ENCODE measurements at places on chromosomes 4 and X.
A peak's percentile ranks its signal among the peaks of the same experiment; 100 is the strongest.

DNA sequence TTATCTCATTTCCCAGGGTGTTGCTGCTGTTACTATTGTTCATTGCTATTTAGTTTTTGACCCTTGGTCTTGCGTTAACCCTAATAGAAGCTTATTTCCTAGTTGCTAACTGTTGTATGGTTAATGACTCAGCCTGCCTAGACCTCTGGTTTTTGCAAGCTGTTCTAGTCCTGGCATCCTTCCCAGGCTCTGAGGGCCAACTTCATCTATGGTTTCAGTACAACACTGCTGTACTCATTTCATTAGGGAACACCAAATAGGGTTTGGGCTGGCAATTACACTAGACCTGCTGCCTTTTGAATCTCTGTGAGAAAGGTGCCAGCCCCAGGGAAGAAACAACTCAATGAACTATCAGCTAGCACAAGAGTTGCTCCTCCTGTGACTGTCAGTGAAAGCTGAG is 59.6 kb downstream of the DCX start:
- DNase-seq = no peak

DNA sequence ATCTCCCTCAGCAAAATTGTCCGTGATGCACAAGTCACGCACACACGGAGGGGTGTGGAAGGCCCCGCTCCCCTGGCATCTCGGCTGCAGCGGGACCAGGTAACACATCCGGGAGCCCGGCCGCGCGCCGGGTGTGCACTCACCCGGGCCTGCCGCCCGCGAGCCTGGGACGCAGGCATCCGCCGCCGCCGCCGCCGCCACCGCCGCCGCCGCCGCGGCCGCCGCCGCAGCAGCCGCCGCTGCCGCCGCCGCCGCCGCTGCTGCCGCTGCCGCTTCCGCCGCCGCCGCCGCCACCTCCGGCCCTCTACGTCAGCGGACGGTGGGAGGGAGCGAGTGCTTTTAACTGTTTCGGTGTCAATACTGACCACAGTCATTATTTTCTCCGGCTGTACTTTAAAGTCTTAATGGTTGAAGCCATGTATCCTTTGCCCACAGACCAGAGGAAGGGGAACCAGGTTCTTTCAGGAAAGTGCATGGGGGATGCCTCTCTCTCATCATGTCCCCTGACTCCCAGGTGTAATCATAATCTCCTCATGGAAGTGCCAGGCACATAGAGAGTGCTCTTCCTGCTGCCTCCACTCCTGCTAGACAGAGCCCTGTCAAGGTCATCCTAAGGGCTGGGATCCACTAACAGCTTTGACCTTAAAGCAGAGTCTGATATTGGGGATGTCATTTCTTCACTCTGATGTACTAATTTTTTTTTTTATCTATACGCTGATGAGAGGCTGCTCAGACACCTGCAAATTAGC is 38.0 kb downstream of the MAGEE2 start:
- no peak for DNase-seq

DNA sequence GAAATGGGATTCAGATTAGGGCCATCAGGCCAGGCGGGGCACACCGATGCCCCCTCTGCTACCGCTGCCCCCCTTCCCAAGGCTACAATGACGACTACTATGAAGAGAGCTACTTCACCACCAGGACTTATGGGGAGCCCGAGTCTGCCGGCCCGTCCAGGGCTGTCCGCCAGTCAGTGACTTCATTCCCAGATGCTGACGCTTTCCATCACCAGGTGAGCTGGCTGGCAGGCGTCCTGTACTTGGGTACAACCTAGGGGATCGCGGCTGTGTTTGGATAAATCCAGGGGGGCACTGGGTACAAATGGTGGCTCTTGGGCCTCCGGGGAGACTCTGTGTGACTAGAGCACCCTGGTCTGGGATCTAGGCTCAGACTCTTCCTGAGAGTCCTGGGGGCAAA is 1.1 kb downstream of the EMD start:
- no peak for DNase-seq

DNA sequence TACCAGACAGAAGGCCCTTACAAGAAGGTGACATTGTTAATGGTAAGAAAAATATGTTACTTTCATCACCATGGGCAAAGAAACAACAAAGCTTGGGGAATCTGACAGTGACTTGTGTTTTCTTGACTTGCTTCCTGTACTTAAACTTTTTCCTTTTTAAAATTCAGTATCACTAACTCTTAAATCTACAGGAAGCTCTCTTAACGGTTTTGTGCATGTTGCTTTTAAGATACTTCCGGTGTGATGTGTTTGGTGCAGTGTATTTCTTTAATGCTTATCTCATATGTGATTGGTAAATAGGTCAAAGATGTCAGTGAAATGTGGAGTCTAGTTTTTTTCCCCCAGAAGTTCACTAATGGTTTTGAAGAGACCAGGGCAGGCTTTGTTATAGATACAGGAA is 45.2 kb downstream of the ADH5 start:
- no peak for DNase-seq

DNA sequence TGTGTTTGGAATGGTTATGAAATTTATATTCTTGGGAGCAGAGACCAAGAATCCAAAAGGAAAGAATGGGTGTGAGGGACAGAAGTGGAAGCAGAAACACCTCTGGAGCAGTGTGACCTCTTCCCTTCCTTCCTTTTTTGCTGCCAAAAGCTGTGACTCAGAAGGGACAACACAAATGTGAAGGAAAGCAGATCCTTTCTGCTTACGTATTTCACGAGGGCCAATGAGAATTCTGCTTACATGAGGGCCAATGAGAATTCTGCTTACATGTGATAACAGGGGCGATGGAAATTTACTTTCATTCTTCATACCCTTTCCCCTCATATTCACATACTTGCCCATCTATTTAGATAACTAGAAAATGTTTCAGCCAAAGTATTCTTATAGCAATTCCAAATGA is 404.6 kb downstream of the PRDM5 start:
- peak; percentile 73 for DNase-seq

GRCh38 chr4:151276787-151277562 is at the start of gene PRSS48:
Gene PRSS48, plus strand, starts transcription at chr4:151277161. Its CDS starts 12 bp downstream, at chr4:151277173.
- DNase-seq = peak; percentile 65

GRCh38 chrX:150693725-150694574 is 754 bp downstream of the MTMR1 start:
- DNase-seq = peak; percentile 77

GRCh38 chr4:138104284-138104680 is 137.9 kb downstream of the SLC7A11 start:
- no peak for DNase-seq

DNA sequence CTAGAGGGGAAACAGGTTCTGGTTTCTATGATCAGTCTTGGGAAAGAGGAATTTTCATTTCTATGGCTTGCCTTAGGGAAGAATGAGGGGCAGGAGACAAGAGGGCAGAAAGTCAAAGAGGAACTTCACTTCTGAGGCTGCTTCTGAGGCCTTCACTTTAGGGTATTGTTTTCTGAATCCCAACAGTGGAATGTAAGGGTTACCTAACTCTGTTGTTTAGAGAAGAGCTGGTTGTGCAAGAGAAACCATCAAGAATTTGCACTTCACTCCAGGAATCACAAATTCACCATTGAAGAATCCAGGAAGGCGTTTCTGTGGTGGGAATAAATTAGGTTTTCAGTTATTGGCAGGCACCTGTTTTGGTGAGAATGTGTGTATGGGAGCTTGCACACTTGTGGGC is 126.7 kb upstream of the AMOT start:
- DNase-seq = no peak

- DNase-seq = no peak
Measured at GRCh38 chr4:83208371-83209365, 75.9 kb downstream of the COQ2 start.

GRCh38 chr4:169051761-169052593 is 41.9 kb upstream of the CBR4 start:
- DNase-seq = no peak

GRCh38 chr4:138473339-138473738 is 231.2 kb upstream of the SLC7A11 start:
- DNase-seq = no peak

DNA sequence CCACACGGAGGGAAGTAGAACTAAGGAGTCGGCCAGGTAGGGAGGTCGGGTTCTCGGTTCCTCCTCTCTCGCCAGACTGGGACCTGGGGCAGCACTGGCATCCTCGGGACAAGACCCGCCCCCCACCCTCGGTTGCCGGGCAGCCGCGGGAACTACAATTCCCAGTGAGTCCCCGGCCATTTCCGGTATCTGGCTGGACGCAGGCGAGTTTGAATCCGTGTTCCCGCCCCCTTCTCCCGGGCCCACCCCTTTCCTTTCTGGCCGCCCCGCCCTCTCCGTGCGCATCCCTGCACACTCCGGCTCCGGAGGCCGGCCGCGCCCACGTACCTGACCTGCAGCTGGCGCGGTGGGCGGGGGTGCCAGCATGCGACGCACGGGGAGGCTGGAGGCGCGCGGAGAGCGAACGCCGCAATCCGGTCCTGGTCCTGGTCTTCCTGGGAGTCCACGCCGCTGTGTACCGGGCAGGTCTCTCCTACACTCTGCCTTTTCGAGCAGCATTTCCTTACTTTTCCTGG is 10.2 kb upstream of the DLG3 start:
- peak; percentile 93 for DNase-seq

DNA sequence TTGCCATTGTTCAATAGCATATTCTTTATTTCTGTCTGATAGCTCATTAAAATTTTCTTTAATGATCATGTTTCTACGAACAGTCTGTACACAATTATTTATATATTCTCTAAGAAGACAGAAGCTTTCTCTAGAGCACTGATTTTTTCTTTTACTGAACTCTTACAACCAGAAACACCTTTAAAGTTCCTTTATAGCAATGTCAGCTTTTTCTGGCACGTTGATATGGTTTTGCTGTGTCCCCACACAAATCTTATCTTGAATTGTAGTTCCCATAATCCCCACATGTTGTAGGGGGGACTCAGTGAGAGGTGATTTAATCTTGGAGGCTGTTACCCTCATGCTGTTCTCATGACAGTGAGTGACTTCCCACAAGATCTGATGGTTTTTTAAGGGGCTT is 299.4 kb downstream of the PPARGC1A start:
- DNase-seq = no peak

- no peak for DNase-seq
Measured at GRCh38 chr4:151620066-151620465, 140.7 kb downstream of the GATB start.

GRCh38 chrX:12967711-12968465 is 7.0 kb upstream of the TMSB4X start:
- no peak for DNase-seq

- DNase-seq = no peak
Measured at GRCh38 chr4:185280608-185281007, 71.2 kb downstream of the SNX25 start.

- no peak for DNase-seq
Measured at GRCh38 chr4:185469580-185470154, 1.9 kb downstream of the CCDC110 start.

DNA sequence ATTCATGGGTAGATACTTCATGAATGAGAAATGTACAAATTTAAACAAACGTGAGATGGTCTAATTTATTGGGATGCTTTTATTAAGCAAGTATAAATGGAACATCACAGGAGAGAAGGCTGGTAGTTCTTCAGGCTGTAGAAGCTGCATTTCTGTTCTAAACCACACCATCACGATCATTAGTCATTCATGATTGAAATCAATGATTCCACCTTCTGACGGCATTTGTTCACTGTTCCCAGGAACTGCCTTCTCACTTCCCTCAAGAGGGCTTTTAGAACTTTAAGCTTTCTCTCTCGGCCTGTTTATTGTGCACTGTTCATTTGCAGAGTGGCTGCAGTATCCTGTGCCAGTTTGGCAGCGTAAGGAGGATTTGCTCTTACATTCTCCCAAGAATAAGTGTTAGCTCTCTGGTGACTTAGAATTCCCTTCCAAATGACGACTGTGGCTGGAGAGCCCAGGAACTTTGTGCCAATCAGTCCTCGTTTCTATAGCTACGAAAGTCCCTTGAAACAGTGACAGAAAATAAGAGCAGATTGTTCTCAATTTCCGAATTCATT is 54.7 kb downstream of the MFAP3L start:
- DNase-seq = no peak

GRCh38 chr4:117164338-117164737 is 79.0 kb upstream of the TRAM1L1 start:
- no peak for DNase-seq

- no peak for DNase-seq
Measured at GRCh38 chrX:133514486-133514885, 99.2 kb upstream of the GPC4 start.

DNA sequence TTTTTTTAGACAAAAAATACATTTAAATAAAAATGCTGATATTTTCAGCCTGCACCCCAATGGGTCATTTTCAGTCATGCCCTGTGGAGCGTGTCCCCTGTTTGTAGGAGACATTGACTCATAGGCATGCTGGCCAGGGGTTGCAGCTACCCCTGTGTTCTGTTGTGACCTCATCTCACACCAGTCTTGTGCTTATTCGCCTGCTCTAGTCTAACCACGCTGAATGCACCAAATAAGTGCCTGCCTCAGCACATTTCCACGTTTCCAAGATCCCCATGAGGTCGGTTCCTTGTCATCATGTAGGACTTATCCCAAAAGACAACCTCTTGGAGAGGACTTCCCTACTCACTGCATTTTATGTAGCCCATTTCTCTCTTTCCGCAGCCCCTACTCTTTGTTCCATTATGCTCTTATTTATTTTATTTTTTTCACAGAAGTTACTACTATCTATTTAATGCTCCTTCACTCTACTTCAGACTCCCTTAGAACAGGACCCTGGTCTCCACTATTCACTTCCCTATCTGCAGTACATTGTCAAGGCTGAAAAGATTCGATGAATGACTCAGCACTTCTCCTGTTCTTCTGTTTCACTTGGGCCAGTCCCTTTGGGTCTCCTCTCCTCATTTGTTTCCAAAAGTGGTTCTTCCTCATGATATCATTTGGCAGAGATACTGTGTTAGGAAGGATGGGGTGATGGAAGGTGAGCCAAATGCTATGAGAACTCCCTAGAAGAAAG is 109.7 kb downstream of the MSL3 start:
- no peak for DNase-seq

GRCh38 chr4:87406462-87406861 is 15.5 kb upstream of the HSD17B11 start:
- no peak for DNase-seq

GRCh38 chr4:23978002-23978401 is 88.2 kb upstream of the PPARGC1A start:
- DNase-seq = no peak

DNA sequence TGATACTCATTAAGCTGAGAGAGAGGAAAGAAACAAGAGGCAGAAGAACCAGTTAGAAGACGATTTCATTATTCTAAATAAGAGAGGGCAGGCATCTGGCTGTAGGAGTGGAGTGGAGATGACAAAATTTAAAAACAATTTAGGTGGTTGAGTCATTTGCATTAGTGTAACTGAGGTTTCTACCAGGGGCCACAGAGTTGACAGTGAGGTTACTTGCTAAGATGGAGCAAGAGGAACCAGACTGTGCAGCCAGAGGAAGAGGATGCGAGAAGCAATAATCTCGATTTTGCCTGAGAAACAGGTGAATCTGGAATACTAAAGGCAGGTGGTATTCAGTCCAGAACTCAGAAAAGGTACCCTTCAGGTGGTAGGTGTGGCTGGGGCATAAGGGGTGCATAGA is 491.9 kb downstream of the MID1IP1 start:
- no peak for DNase-seq

GRCh38 chr4:42123071-42123644 is 29.3 kb downstream of the BEND4 start:
- DNase-seq = no peak
